ENCODE measurements at places on chromosomes 11 and 22. TPM values are rescaled to one million over a fixed set of nuclear protein-coding genes. Genes with fewer than 3 reads are reported as not detected.

GRCh38 chr11:12642806-12643428, 31.3 kb upstream of the TEAD1 start:
- DNase-seq: no peak

- peak; percentile 72 for DNase-seq
Measured at GRCh38 chr22:26665813-26666231, 8.4 kb downstream of the MIAT start.

DNA sequence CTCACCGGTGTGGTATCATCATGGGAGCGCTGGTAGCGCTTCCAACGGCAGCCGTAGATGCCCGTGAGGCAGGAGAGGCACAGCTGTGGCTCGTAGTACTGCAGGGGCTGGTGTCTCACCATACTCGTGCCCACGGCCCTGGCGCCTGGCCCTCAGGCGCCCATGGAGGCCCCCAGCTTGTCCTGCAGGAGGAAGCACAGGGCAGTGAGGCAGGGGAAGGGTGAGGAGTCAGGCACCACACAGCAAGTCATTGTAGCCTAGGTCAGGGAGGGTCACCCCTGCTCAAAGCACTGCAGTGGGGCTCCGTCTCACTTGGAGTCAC, 44.6 kb upstream of the KLHL35 start:
- no peak for DNase-seq

GRCh38 chr22:19766240-19766510, 5.6 kb downstream of the TBX1 start:
- DNase-seq: no peak

DNA sequence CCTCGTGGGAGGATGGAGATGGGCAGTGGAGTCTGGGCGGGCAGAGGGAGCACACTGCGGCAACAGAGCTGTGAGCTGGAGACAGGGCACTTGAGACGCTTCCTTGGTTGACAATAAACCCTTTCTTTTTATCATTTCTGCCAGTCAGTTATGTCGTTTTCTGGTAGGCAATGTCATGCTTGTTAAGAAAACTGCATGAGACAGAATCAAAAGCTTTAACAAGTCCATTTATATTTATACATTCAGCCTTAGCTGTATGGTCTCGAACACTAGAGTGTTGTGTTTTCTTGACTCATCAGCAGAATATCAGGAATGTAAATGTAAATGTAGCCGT, 31.9 kb downstream of the PPFIA1 start:
- no peak for DNase-seq

DNA sequence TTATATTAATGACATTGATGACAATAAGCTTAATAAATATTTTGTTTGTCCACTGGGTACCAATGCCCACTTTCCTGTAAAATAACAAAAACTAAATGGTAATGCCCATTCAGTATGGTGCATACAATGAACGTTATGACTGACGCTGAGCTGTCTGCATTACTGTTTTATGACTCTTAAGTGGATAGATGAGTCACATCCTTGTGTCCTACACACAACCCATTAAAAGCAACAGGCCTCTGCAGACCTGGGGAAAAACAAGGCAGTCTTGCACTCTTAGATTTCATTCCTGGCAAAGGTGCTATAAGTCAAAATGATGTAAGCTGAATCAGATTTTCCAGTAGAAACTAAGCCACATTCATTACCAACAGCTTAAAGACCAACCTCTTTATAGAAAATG, 176.3 kb upstream of the TMEM45B start:
- DNase-seq: peak; percentile 97

Gene ART5
- 0.23 TPM for polyA plus RNA-seq

Gene APOC3
- not detected for polyA plus RNA-seq

Data from GM23248 (cell line).